ENCODE measurements at places on chromosomes 7 and 10.

DNA sequence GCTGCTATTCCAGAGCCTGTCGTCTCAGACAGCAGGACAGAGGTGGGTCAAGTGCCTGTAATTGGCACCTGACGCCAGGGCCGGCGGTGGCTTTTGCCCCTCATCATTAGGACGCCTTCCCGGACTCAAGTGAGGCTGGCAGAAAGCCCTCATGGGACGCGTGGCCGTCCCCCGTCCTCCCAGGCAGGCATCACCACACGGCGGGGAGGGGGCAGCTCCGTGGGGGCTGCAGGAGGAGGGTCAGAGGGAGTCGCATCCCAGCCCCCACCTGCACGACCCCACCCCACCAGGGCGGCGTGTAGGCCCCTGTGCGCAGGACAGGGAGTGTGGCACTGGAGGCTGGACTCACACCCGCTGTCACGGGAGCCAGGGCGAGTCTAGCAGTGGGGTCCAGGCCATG lies 16.3 kb downstream of the CFAP46 start:
- no peak for DNase-seq

GRCh38 chr10:103181244-103181643 lies 11.8 kb downstream of the NT5C2 start:
- no peak for DNase-seq

DNA sequence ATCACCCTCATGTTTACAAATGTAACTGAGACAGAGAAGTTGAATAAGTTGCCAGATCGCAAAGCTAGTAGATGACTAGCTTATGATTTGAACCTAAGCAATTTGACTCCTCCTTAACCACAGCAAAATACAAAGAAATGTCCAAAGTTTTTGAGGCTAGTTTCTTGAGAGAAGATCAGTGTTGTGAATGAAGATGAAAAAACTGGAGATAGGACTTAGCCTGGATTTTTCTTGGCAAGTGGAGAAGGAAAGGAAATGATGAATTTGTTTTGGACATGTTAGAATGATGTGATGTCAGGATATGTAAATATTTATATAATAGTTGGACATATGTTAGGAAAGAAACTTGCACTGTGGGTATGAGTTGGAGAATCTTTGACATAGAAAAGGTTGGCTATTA lies 149.8 kb downstream of the LSMEM1 start:
- no peak for DNase-seq

DNA sequence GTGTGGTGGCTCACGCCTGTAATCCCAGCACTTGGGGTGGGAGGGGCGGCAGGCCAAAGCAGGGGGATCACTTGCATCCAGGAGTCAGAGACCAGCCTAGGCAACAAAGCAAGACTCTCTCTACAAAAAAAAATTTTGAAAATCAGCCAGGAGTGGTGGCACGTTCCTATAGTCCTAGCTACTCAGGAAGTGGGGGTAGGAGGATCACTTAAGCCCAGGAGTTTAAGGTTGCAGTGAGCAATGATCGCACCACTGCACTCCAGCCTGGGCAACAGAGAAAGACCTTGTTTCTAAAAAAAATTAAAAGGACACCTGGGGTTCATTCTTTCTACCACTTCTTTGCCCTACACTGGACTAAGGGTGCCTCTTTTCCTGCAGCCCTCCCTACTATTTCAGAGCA lies 15.1 kb downstream of the WAPL start:
- DNase-seq = no peak

DNA sequence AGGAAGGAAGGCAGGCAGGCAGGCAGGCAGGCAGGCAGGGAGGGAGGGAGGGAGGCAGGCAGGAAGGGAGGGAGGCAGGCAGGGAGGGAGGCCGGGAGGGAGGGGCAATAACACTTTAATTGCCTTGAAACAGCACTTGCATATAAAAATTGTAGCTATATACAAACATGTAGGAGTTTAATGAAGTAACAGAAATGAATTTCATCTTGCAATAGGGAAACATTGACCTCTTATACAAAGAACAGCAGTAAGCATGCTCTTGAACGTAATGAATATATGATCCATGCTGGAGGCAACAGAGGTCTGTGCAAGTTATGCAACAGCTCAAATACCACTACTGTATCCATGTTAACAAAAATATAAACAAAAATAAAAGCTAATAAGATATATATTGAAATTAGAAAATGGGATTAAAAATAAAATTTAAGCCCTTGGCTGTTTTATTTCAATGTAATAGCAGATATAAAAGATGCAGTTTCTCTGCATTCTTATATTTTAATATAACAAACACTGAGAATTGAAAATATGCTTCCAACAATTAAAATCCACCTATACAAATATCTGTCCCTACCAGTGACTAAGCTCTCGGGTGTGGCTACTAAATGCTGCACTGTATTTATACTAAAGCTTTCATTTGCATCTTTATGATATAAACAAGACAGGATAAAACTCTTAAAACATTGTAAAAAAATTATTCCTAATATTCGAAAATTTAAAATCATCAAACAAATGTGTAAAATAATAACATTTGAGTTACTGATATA lies 50.3 kb downstream of the CACNA2D1 start:
- no peak for DNase-seq

- DNase-seq = no peak
Measured at GRCh38 chr7:139820089-139820488, 9.0 kb upstream of the TBXAS1 start.

DNA sequence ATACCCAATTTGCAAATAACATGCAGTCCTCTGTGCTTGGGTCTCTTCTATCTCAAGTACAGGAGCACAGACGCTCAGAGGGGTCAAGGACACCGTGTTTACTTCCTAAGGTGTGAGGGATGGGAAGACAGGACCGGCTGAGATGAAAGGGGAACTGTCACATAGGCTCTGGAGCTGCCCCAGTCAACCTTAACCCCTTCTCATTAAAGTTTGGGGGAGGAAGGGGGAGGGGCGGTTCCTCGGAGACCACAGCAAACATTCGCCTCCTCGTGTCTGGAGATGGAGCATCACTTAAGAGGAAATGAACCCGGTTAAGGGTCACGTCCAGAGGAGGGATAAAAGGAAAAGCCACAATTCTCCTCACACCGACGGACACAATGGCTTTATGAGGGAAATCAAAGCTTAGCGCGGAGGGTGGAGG lies 1.1 kb downstream of the SH3PXD2A start:
- DNase-seq = no peak

GRCh38 chr7:84389242-84389641 lies 194.7 kb upstream of the SEMA3A start:
- DNase-seq = no peak

GRCh38 chr10:98332623-98333269 lies 64.8 kb upstream of the LOXL4 start:
- DNase-seq = no peak

DNA sequence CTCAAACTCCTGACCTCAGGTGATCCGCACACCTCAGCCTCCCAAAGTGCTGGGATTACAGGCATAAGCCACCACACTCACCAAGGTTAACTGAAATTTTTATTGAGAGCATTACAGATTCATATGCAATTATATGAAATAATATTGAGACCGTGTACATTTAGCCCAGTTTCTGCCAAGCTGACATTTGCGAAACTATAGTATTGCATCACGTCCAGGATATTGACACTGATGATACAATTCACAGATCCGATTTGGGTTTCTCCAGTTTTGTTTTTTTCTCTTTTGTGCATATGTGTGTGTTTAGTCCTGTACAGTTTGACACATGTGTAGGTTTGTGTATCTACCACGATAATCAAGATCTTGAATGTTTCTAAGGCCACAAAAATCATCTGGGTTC lies 627.9 kb upstream of the FOXK1 start:
- no peak for DNase-seq

DNA sequence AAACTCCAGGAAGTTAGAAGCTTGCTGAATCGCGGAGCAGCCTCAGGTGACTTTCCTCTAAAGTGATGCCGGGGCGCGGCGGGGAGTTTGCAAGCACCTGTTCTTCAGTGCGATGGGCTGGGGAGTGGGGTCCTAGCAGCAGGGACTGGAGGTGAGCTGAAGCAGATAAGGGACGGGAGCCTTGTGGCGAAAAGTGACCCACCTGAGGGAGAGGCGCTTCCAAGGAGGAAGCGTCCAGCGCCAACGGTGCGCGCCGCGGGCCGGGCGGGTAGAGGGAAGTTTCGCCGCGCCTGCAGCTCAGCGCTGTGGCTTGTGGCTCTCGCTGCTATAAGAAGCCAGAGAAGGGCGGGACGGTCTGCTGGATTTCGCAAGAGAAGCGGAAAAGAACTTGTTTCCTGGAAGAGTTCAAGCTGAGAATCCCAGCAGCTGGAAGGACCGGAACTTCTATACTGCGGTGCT lies at the start of gene STEAP4:
STEAP4 (minus strand) TSS at position 305 of the 459 bp plus-strand sequence. CDS start 22,625 bp downstream, outside the sequence.
- DNase-seq = no peak

GRCh38 chr7:1539181-1539881 lies 8.8 kb downstream of the MAFK start:
- peak; percentile 17 for DNase-seq

DNA sequence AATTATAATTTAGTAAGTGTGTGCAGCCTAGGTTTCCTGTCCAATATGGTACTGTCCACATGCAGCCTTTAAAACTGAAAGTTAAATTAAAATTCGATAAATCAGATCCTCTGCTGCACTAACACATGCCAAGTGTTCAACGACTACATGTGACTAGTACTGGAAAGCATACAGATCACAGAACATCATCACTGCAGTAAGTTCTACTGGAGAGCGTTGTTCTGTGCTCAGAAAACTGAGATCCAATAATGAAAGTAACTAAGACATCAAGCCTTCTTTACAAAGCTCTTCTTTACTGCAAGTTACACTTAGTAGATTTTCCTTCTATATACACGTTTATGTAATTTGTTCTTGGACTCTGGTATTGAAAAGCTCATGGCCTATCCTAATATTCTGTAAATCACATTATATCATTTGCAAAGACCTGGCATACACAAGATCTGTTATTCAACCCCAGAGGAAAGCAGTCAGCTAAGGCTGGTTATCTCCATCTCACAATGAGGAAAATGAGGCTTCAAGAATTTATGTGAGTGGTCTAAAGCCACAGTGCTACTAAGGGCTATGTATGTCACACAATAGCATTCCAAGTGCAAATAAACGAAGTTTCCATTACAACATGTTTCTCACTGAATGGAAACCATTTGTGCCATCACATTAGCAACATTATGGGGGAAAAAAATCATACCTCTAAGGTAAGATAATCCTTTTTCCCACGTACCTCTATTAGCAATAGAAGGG lies 77.6 kb downstream of the VPS41 start:
- no peak for DNase-seq

GRCh38 chr7:128903621-128904361 lies 6.7 kb downstream of the KCP start:
- DNase-seq = no peak

GRCh38 chr7:90705391-90706071 lies 109.4 kb downstream of the CDK14 start:
- DNase-seq = no peak

- no peak for DNase-seq
Measured at GRCh38 chr7:71237945-71238344, 106.0 kb downstream of the GALNT17 start.

- no peak for DNase-seq
Measured at GRCh38 chr10:127029061-127029460, 123.8 kb downstream of the DOCK1 start.

DNA sequence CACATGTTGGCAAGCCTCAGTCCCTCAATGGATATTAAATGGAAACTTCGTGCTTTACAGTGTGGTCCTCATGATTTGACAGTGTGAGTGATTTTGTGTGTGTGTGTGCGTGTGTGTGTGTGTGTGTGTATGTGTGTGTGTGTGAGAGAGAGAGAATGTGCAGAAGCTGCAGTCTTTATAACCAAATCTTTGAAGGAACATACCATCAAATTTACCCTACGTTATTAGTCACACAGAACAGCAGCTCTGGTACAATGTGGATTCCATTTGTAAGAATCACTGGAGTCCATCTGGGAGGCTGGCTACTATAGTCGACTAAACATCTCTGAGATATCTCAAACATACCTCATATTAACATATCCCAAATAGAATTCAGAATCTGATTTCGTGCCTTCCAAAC lies 928.0 kb upstream of the POT1 start:
- DNase-seq = no peak

DNA sequence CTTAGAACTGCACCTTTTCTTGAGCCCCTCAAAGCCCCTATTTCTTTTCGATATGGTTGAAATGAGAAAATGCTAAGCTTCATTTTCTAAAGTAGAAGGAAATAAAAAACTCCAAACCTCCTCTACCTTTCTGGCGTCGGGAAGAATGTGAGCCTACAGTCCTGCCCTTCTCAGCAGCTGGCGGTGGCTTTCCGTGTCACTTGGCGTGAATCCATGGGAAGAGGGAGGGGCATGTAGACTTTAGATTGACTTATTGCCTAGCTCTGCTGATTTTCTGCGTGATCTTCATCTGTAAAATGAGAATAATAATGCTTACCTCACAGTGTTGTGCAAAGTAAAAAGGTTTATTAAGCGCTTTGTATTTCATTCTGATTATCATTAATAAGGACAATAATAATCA lies 35.0 kb downstream of the PRR15 start:
- no peak for DNase-seq

DNA sequence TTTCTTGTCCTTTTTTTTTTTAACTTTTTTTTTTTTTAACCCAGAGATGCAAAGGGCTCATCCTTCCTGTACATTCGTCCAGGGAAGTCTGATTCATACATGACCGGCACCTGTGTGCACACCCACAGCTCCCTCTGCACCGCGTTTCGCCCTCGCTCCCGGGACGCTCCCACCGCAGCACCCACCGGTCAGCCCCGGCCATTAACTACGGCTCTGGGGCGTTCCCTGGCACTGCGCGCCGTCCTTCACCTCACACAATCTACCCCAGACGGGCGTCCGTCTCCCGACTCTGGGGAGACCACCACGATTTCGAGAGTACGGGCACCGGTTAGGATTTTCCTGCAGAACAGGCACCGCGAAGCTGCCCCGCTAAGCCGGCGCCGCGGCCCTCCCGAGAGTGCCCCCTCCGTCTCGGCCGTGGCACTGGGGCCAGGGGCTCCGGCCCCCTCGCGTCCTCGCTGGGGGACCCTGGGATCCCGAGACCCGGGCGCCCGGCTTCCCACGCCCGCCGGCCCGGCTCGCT lies 452 bp downstream of the ATE1 start:
- no peak for DNase-seq

DNA sequence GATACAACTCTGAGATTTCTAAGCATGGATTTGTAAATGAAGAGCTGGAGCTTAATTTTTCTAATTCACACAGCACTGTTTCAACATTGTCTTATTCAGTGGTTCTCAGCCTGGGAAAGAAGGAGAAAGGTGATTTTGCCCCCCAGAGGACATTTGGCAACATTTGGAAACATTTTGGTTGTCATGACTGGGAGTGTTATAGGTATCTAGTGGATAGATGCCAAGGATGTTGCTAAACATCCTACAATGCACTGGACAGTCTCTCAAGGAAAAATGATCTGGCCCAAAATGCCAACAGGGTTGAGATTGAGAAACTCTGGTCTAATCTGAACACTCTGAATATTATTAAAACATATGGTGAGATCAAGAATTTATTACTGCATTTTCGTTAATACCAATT lies 3.8 kb upstream of the CAV2 start:
- no peak for DNase-seq

DNA sequence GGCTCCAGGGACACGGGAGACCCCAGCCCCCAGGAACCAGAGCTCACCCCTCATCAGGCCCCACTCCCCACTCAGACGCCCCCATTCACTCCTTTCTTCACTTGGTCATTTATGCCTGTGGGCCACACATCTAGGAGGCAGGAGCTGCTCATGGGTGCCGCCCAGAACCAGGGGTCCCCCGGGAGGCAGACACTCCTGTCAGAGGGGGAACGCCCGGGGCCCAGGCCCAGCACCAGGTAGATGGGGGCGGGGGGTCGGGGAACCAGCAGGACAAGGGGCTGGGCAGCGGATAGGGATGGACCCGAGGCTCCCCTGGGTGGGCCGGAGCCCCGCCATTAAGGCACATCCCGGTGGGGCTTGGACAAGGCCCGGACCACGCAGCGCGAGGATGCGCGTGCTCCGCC lies 11.8 kb downstream of the CALY start:
- no peak for DNase-seq

- no peak for DNase-seq
Measured at GRCh38 chr10:63071145-63071544, 62.0 kb upstream of the NRBF2 start.
